ENCODE measurements at places on chromosomes 13 and 19. TPM values are rescaled to one million over a fixed set of nuclear protein-coding genes. Genes with fewer than 3 reads are reported as not detected.

Gene TFPT
- total RNA-seq: 9.6 TPM

Gene RAB3D
- total RNA-seq: 12.0 TPM

Gene LACC1
- 4.7 TPM for total RNA-seq

Gene TEKTIP1
- not detected for total RNA-seq

Gene C1QTNF9B
- total RNA-seq: not detected

Gene LHB
- not detected for total RNA-seq

Gene SOX1
- 13.0 TPM for total RNA-seq

Gene C5AR2
- total RNA-seq: 0.25 TPM

Gene APC2
- 193 TPM for total RNA-seq

Gene SLC10A2
- not detected for total RNA-seq

Gene CEACAM21
- total RNA-seq: 0.74 TPM

Gene MFSD12
- 24.6 TPM for total RNA-seq

Gene IFNL1
- total RNA-seq: not detected

Gene PROZ
- total RNA-seq: not detected

Gene CAPN12
- 0.25 TPM for total RNA-seq

Gene BEST2
- total RNA-seq: under 0.01 TPM

Gene COL5A3
- total RNA-seq: 1.7 TPM

Gene SIGLECL1
- total RNA-seq: not detected

Gene RAB8A
- 26.1 TPM for total RNA-seq

Gene CLEC17A
- total RNA-seq: not detected

Gene NBEA
- total RNA-seq: 231 TPM

Gene NLRP11
- total RNA-seq: not detected

Gene ZNF846
- total RNA-seq: 21.9 TPM

Gene PTH2
- not detected for total RNA-seq

Gene WDR62
- 0.98 TPM for total RNA-seq

Gene NXNL1
- total RNA-seq: not detected

Gene CCNE1
- total RNA-seq: 1.2 TPM

Gene GPR32
- not detected for total RNA-seq

Gene IZUMO1
- not detected for total RNA-seq

All from temporal lobe (tissue), 4 donors.